SJSA1 (cell line): ENCODE measurements at places on chromosomes 3 and 15.

- DNase-seq: no peak
Measured at GRCh38 chr3:99373088-99373845, 265.1 kb upstream of the COL8A1 start.

GRCh38 chr15:32641517-32642059, at the start of gene SCG5:
Gene SCG5 (plus strand): TSS chr15:32641710. CDS start chr15:32643593, 1,883 bp downstream.
- no peak for DNase-seq

DNA sequence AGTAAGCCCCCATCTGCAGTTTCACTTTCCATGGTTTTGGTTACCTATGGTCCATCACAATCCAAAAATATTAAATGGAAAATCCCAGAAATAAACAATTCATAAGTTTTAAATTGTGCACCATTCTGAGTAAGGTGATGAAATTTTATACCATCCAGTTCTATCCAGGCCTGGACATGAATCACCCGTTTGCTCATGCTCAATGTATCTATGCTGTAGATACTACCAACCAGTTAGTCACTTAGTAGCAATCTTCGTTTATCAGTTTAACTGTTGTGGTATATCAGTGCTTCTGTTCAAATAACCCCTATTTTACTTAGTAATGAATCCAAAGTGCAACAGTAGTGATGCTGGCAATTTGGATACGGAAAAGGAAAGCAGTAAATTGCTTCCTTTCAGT, 381.9 kb upstream of the AGTR1 start:
- DNase-seq: no peak

GRCh38 chr15:29102911-29103823, 166.5 kb downstream of the NSMCE3 start:
- DNase-seq: no peak

- peak; percentile 45 for DNase-seq
Measured at GRCh38 chr15:48250640-48251076, 44.6 kb downstream of the SLC12A1 start.

DNA sequence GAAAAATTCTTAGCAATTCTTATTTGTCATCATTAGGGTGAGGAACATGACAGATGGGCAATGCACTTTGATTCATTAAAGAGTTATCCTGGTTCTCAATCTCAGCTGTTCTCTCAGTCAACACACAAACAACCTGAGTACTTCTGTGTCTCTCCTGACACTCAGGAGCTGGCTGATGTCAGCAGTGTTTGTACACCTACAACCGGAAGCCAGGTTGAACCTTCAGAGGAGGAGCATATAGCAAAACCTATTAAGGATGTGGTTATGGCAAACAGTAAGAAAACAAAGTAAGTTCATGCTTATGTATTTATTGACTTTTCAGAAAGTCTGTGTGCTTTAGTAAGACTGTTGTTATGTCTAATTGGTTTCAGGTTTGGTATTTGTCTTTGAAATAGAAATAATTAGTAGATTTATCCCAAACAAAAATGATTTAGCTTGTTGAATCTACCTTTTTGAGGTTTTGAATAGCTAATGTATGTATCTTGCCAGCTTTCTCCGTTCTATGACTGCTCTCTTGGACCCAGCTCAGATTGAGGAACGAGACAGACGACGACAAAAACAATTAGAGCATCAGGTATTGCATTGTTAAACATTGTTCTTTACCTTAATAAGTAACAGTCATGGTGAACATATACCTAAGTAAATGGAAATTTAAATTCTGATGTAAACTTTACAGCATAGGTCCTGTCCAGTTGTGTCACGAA, 36.6 kb downstream of the CCDC66 start:
- DNase-seq: no peak

DNA sequence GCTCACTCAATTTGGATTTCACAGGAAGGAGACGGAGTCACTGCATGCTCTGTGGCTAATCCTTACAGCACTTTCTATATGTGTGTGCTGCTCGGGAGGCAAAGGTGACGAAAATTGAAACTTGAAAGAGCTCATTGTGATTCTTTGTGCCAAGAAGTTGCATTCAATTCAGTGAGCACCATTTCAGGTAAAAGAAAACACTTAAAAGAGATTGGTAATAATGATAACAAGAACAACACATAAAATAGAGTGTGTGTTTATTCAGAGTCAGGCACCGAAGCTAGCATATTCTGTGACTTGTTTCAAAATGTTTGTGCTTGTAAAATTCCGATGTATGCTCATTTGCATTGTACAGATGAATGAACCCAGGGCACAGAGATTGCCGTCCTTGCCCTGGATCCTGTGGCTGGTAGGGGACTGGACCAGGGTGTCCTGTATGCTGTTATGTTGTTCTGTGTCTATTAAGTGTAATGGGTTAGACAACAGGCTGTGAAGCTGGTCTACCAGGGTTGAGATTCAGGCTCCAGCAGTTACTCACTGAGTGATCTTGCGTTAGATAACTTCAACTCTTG, 193.3 kb upstream of the PROK2 start:
- DNase-seq: no peak

GRCh38 chr3:52090131-52090932, 34.0 kb upstream of the DUSP7 start:
- peak; percentile 82 for DNase-seq

- DNase-seq: peak; percentile 63
Measured at GRCh38 chr3:149603126-149604074, 54.4 kb downstream of the WWTR1 start.

DNA sequence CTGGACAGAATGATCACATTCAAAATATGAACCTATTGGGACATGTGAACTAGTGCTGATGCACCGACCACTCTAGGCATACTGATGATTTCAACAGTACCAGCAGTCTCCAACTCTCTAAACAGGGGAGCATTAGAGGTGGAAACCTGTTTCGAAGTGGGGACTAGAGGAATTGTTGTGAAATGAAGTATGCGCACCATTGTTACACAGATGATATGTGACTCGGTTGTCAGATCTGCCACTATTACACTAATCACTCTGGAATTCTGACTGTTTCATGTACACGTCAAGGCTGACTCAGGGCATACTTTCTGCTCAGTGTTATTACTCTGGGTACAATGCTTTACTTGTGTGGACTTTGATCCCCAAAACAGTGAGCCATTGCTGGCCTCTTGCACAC, 198.2 kb upstream of the UBE2E2 start:
- DNase-seq: peak; percentile 52

GRCh38 chr3:69338911-69339310, 47.0 kb downstream of the FRMD4B start:
- no peak for DNase-seq

- no peak for DNase-seq
Measured at GRCh38 chr3:6022621-6023020, 835.1 kb downstream of the EDEM1 start.

DNA sequence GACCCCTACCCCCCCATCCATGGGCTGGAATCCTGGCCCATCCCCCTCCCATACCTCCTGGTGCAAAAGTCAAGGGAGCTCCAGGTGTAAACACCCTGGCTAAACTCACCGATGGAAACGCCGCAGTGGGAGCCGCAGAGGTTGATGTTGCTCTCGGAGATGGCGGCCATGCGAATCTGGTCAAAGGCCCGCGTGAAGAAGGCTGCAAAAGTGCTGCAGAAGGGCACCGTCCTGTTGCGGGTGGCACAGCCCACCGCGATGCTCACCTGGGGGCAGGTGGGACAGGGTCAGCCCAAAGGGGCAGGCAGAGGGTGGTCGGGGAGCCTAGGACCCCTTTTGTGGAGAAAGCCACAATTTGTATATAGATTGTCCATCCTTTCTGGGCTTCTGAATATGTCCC, 26.7 kb downstream of the TKT start:
- DNase-seq: no peak

DNA sequence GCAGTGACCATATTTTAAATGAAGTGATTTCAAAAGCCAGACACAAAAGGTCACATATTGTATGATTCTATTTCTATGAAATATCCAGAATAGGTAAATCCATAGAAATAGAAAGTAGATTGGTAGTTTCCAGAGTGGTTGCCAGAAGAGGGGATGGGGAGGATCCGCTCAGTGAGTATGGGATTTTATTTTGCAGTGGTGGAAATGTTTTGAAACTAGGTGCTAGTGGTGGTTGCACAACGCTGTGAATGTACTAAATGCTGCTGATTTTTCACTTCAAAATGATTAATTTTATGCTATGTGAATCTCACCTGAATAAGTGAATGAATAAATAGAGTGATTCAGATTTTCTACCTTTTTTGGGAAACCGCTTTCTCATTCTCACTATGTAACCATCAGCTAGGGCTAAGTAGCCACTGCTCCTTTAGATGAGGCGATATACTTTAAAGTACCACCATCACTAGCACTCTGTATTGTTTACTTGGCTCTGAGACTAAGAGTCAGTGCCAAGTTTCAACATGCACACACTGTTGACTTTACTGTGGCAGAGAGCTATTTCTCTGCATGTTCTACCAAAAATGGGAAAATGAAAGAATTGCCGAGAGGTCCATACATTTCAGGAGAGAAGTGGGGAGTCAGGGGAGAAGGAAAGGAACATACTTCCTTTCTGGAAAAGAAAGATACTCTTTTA, 90.7 kb upstream of the GOLIM4 start:
- no peak for DNase-seq

DNA sequence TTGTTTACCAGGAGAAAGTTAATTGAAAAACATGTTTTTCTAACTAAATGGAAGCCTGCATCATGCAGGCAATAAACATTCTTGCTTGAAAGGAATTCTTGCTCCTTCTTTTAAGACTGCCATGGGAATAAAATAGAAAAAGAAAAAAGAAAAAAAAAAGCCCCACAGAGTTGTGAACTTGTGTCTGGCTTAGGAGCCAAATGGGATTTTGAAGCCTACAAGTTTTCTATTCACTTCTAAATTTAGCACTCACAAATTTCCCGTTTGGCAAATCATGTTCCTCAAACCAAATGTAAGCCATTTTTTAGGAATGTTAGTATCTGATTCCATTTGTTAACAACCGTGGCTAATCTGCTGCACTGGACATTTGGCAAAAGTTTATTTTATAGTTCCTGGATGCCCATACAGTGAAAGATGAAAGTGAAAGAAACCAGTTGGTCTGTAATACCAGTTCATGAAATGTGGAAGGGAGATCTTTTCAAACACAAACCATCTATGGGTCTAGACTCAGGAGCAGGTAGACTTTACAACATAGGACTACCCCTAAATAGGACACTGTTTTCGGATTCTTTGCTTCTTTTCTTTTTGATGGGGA, 133.8 kb upstream of the GMNC start:
- DNase-seq: no peak

DNA sequence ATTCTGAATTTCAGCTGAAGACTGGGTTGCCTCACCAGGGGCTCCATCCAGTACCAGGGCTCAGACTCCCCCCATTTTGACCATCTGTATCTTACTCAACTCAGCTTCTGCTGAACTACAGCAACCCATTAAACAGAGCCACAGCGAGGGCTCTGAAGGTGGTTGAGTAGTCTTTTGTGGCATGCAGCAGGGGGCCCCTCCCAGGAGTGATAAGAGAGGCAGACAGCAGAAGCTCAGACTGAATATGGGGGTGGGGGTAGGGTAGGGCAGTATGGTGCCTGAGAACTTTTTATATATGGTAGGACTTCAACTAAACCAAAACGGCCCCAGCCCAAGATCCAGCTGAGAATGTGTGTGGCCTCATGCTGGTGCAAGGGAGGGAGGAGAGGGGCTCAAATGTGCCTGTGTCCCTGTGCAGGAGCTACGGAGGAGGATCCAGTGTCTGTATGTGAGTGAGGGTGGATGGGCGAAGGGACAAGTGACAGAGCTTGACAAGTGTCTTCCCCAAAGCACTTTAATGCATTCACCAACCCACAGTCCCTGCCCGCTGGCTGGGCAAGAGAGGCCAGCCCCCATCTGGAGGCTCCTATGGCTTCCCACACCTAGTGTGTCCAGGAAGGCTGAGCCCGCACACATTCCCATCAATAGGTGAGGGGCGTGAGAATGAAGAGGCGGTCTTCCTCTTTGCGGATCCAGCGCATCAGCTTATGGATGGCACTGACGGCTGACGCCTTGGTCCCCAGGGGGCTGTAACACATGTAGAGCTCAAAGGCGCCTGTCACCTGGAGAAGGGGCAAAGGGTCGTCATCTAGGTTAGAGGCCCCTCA, 4.9 kb upstream of the MST1R start:
- no peak for DNase-seq

GRCh38 chr3:193987186-193987585, 148.8 kb upstream of the HES1 start:
- DNase-seq: no peak

- DNase-seq: no peak
Measured at GRCh38 chr3:126117786-126118185, 33.9 kb upstream of the SLC41A3 start.
